Activated naive CD4-positive, alpha-beta T cell (primary cell): ENCODE measurements at places on chromosomes 3 and 15.

GRCh38 chr3:55305696-55306485 is 181.2 kb downstream of the WNT5A start:
- no peak for DNase-seq

- DNase-seq: no peak
These were observed 9.5 kb downstream of the PDE8A start for GRCh38 chr15:84991014-84991712.

DNA sequence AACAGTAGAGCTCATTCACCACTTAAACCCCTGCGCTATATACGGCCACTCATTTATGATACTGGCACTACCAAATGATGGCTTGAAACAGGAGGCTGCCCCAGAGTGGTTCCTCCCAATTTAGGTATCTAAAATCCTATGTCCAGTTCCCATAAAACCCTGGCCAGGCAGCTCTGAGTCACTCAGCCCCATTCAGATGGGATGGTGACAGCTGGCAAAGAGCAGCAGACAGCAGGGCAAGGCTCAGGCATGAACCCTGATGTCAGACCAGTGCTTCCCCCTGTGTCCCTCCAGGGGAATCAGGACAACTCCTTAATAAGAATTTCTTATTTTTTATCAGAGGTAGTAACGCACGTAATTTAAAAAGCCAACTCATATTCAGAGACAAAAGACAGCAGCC is 77.2 kb upstream of the RNU6-1 start:
- DNase-seq: no peak

GRCh38 chr3:154898443-154898842 is 181.7 kb upstream of the MME start:
- no peak for DNase-seq

- no peak for DNase-seq
These were observed 30.4 kb downstream of the SLC51A start for GRCh38 chr3:196246612-196247308.

DNA sequence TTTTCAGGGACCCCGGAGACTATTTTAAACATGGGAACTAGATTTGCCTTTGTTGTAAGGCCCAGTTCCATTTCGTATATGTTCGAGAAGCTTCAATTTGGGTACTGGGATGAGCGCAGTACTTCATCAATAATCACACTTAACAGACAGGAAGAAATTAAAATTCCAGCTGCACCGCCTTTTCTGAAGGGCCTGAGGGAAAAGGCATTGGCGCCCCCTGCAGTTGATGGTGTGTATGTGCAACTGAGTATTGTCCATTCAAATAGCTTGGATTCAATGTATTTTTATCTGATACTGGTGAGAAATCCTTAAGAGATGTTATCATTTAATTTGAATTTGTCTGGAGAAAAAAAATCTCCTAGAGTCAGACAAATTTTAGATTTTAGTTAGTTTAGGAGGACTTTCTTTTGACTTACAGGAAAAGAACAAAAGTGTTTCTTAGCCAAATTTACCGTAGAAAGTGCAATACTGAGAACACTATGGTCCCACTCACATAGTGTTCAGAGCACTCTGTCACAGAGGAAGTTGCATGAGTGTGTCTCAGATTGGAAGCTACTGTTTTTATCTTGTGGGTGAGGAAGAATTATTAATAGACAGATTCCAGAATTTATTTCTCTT is 5.4 kb upstream of the ALDH1A2 start:
- no peak for DNase-seq

DNA sequence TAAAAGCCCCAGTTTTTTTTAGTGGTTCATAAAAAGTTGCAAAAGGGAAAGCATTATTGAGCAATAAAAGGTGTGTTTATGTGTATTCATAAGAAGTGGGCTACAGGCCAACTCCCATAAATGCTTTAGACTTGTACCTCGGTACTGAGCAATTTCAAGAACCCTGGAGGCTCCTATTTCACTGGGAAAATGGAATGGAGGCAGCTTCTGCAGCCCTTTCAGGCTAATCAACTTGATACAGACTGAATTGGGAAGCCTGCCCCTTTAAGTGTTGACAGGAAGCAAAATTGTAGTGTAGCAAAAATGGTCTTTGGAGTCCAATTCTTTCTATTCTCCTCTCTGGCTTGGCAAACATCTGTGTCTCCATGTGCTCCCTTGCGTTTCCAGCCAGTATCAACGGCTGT is 118.8 kb downstream of the ECT2 start:
- no peak for DNase-seq

DNA sequence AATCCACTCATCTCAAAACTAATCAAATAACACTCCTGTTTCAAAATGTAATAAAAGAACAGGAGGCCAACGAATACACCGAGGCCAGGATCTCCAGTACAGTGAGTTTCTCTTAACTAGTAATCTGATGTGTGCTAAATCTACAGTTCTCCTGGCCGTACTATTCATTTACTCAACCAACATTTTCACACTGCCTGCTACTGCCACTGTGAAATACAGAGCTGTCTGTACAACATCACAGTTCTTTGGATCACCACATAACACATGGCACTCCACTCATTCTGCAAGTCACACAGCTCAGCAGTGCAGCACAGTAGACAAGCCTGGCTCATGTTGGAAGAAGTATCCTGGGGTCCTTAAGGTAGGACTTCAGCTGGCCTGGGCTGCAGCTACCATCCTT is 21.9 kb downstream of the RIOX2 start:
- DNase-seq: no peak

DNA sequence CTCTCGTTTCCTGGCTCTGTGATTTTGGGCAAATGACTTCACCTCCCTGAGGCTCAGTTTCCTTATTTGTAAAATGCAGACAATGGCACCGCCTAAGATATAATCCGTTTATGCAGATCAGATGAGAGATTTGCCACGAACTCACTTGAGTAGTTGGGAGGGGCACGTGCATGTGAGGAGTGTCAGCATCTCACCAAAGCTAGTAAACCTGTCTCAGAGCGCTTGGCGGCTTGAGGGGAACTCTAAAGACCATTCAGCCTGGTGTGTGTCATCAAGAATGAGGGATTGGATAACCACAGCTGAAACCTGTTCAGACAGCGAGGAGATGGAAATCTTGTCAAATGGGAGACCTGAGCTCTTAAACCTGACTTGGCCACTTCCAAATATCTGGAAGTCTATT is 48.7 kb downstream of the BDH1 start:
- no peak for DNase-seq

DNA sequence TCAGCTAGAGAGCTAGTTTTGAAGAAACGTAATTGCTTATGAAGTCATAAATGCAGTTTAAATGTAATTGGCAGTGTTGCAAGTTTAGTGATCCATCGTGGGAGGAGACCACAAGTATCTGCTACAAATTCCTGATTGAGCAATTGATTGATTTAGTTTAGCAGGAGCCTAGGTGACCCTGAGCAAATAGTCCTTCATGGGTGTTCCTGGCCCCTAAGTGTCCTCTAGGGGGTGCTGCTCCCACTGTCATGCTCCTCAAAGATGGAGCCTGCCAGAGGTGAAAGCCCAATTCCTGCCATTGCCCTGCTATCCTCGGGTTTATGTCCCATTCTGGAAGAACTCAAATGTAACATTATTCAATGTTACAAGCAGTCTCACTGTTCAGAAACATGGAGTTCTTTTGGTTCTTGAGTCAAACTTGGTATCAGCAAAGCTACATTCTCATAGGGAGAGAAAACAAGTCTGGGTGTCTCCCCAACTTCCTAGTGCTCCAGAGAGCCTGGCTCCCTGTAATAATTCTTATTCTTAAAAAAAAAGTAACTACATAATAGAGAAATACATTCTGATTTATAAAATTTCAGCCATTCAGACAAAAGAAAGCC is 29.8 kb upstream of the SENP5 start:
- peak; percentile 57 for DNase-seq

DNA sequence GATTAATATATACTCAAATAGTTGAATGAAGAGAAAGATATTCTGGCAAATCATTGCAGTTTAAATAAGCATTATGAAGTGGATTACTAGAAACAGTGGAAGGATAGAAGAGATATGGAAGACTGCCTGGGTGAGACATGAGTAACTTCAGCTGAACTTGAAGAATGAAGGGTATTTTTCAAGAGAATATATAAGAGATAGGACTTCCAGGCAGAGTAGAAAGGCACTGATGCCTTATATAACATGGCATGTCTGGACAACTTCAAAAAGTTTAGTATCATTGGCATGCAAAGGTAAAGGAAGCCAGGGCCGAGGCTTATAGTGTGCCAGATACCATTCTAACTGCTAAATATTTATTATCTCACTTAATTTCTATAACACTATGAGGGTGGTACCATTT is 126.5 kb upstream of the SLC7A14 start:
- no peak for DNase-seq

GRCh38 chr3:11775493-11775892 is 71.2 kb downstream of the TAMM41 start:
- no peak for DNase-seq

DNA sequence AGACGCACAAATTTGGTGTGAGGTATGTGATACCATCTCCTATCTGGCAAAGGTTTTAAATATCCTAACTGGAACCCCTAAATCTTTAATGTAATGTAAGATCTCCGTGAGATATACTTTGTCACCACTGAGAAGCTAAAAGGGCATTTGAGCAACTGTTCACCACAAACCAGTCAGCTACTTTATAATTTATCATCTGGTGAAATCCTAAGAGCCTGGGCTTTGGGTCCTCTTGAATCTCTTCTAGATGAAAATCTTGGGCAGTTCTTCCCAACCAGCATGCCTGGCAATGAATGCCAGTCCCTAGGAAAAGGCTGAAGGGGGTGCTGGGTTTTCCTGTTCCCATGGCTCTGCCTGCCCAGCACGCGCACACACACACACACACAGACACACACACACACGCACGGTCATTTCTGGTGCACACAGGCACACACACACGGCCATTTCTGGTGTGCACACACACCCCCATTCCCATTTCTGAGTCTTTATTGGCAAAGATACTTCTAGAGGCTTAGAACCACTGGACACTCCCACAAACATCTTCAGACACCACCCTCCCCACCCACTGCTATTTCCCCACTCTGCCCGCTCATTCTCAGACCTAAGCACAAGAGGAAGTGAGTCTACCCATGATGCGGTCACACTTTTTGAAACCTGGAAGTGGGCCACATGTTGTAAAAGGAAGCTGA is 72.6 kb downstream of the MYO1E start:
- DNase-seq: peak; percentile 8

GRCh38 chr15:95363646-95364045 is 966.9 kb upstream of the NR2F2 start:
- DNase-seq: no peak

GRCh38 chr3:3636815-3637214 is 162.4 kb upstream of the LRRN1 start:
- DNase-seq: no peak

DNA sequence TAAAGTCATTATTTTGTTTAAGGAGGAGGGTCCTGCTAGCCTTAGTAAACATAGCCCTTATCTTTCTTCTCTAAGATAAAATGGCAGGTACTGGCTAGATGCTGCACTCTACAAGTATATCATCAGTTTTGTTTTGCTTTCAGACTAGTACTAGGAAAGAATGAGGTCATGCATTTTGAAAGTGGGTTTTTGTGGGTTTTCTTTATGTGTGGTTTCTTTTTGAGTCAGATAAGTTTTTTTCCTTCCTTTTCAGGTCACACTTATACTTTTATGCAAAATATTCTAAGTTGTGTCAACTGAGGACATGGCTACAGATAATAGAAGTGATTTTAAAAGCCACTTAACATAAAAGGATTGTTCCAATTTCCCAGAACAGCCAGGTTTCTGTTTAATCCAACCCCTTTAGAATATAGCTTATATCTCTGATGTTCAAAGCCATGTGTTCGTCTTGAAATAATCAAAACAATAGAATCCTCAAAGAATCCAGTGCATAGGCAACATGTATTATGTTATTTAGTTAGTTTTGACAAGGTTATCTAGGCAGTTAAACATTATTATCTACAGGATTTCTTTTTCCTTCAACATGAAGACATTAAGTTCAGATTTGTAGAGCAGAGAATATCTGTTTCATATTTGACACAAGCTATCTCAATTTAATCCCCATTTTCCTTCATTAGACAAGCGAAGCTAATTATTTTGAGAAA is 406.2 kb downstream of the RBMS3 start:
- no peak for DNase-seq

- DNase-seq: no peak
These were observed 648.8 kb downstream of the NLGN1 start for GRCh38 chr3:174046311-174046710.

GRCh38 chr3:39388741-39389248 is 5.6 kb downstream of the SLC25A38 start:
- no peak for DNase-seq

DNA sequence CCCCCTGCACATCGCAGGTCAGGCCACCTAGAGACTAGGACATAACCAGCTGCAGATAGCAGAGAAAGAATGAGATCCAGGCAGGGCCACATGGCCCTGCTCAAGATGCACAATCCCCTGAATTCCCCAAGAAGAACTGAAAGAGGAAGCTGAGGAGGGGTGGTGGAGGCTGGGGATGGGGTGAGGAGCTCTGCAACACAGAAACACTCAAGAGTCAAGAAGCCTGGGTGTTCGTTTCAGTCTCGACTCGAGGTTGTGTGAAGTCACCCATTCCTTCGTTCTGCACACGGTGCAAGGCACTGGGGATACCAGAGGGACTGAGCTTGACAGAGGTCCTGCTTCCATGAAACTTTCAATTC is 62.0 kb downstream of the TLE3 start:
- DNase-seq: no peak

GRCh38 chr3:32544894-32545293 is 25.8 kb downstream of the DYNC1LI1 start:
- no peak for DNase-seq

GRCh38 chr3:52128118-52128683 is 26.0 kb downstream of the POC1A start:
- DNase-seq: no peak

GRCh38 chr3:126389112-126389793 is 5.5 kb upstream of the CFAP100 start:
- DNase-seq: no peak

DNA sequence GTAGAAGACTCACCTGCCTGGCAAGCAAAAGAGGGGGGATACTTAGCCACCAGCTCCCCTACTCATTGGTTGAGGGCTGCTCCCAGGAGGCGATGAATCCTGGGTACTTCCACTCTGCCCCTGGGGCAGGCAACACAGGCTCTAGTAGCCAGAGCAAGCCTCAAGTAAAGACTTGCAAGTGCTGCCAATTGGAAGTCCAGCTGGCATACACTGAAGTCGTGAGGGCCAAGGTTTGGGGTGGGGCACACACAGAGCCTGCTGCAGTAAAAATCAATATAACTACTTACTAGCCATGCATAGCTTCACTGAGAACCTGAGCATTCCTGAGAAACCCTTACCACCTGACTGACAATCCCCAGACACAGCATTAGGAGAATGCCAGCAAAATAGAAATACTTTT is 123.0 kb upstream of the EIF1B start:
- DNase-seq: no peak

- no peak for DNase-seq
These were observed 60.5 kb downstream of the IGF2BP2 start for GRCh38 chr3:185764163-185764979.
